ENCODE measurements at places on chromosomes 2 and 18. TPM values are rescaled to one million over a fixed set of nuclear protein-coding genes. Genes with fewer than 3 reads are reported as not detected.

- H3K4me1 ChIP-seq, result no peaks in the 10 kb centered on the region
- H3K4me3 ChIP-seq, result peak overlapping the region; percentile 60
- DNase-seq, result no peak
- H3K27ac ChIP-seq, result peak overlapping the region; percentile 95
- H3K36me3 ChIP-seq, result no peaks in the 10 kb centered on the region
- no peaks in the 10 kb centered on the region for H3K27me3 ChIP-seq
Observed at GRCh38 chr18:2981212-2981728, 31.7 kb downstream of the LPIN2 start.

Gene CLEC4F
- total RNA-seq, result not detected

Gene CDH19
- total RNA-seq, result 4.6 TPM

DNA sequence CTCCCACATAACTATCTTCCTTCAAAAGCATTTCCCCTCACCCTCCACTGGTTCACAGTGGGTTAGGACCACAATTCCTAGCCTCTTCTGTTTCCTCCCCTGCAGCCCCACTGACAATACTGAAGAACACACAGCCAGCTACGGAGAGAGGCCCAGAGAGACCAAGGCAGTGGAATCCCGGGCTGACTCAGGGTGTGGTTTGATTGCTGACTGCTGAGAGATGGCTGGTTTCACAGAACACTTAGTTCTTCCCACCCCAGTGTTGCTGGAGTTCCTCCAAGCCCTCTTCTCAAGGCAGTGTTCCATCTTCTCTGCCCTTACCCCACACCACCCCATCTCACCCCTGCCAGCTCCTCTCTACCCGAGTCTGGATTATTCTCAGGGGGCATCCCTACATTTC, 43.3 kb upstream of the ZFP36L2 start:
- no peaks in the 10 kb centered on the region for H3K36me3 ChIP-seq
- H3K27ac ChIP-seq, result peak overlapping the region; percentile 29
- no peak for DNase-seq
- no peak overlapping the region for H3K4me3 ChIP-seq
- H3K27me3 ChIP-seq, result no peaks in the 10 kb centered on the region
- H3K4me1 ChIP-seq, result no peaks in the 10 kb centered on the region

GRCh38 chr2:1769703-1770422, 25.5 kb upstream of the PXDN start:
- H3K27me3 ChIP-seq, result no peaks in the 10 kb centered on the region
- no peak overlapping the region for H3K4me3 ChIP-seq
- no peaks in the 10 kb centered on the region for H3K36me3 ChIP-seq
- no peak overlapping the region for H3K27ac ChIP-seq
- H3K4me1 ChIP-seq, result no peaks in the 10 kb centered on the region

Gene QPCT
- total RNA-seq, result 1.2 TPM

DNA sequence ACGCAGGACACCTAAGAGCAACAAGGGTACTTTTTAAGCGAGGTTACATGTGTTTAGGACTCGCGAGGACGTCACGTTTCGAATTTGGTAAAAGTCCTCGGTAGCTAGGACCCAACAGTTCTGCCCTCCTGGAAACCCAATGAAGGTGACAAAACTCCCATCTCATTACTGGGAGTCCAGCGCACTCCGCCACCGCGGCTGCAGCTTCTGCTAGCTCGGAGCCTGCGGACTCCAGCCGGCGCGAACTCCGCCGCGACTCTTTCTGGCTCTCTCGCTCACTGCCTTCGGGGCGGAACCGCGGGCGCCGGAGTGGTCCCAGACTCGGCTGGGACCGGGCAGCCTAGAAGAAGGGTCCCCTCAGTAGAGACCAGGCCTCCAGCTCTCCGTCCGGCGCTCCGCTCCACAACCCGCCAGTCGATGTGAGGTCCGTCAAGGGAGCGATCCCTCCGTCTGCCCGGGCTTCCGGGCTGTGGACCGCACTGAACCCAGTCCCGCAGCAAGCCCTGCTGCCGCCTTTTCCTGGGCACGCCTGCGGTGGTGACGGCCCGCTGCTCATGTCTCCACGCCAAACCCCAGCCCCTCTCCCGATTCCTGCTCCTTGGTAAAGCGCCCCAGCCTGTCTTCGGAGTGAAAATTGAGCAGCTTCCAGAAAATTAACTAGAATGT, 3.0 kb upstream of the OSR1 start:
- H3K27ac ChIP-seq, result no peak overlapping the region
- DNase-seq, result no peak
- H3K4me1 ChIP-seq, result peaks cover 21% of the 10 kb centered on the region
